Epithelial cell of proximal tubule (primary cell): ENCODE measurements at places on chromosomes 2 and 18. TPM values are rescaled to one million over a fixed set of nuclear protein-coding genes. Genes with fewer than 3 reads are reported as not detected.

Gene IL1RL1
- total RNA-seq, result 0.58 and 4.7 TPM in 2 replicates

Gene HOXD3
- total RNA-seq, result 8.2 and 9.4 TPM in 2 replicates

Gene GREB1
- 0.07 and 0.12 TPM in 2 replicates for total RNA-seq

Gene NTSR2
- total RNA-seq, result not detected in 2 replicates

Gene GPR17
- total RNA-seq, result not detected in 2 replicates

Gene DAPL1
- total RNA-seq, result not detected in 2 replicates
